GM18507 (cell line): ENCODE measurements at places on chromosomes 5 and 9.

DNA sequence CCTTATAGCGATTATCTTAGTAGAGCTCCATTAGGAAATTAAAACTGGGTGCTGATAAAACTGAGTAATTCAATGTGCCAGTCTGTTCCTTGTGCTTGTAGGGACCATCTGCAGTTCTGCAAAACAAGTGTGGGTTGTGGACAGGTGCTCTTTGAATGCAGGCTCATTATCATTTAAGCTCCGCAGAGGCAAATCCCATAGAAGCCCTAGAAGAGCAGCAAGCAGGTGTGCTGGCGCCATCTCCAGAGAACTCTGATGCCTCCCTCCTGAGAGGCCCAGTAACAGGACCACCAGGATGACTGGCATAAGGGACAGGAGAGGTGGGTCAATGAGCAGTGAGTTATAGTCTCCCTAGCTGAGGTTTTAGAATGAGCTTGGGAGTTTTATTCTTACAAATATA is 1342.4 kb upstream of the DMAC1 start:
- no peak for DNase-seq

- no peak for DNase-seq
Measured at GRCh38 chr5:101929628-101930027, 366.5 kb downstream of the SLCO4C1 start.

DNA sequence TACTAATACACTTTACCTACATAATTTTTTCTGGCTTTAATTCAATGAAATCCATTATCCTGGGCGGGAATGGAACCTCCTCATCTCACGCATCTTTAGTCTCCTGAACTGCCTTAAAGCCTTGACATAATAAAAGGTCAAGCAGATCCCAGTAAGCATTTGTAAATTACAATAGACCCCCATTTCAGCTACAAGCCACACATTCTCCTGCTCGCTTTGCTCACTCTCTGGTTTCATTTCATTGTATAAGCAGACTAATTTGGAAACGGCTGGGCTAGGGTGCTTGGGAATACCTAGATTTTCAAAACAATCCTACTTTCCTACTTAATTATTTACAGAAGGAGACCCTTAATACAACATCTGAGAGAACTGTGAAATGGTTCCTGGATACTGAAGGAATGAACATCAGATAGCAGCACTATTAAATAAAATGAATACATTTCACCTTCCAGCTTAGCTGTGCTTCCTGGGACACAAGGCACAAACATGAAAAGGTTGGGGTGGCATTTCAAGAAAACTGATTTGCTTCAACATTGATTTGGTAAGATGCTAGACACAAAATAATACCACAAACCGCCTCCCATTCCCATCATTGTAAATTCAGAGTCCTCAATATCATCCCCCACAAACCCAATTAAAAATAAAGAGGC is 1.5 kb downstream of the JAKMIP2 start:
- no peak for DNase-seq

DNA sequence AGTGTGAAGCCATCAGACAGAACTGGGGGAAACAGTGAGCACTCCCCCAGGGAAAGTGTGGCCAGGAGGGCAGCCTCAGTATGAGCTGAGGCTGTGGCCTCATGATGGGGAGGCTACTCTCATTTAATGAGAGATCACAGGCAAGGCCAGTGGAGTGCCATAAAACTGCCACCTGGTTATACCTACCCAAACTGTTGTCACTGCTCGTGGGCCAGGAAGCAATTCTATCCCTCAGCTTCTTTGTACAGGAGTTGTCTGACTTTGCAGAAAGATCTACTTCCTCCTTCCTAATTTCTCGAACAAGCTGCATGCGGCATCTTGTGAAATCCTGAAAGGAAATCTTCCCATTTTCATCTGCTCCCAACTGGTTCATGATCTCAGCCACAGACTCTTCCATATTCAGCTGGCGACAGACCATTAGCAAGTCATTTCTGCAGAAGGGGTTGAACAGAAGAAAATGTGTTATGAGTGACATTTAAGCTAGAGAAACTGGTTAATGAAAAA is 50.0 kb downstream of the TSSK1B start:
- DNase-seq, result no peak

- DNase-seq, result no peak
Measured at GRCh38 chr9:27065288-27065687, 43.7 kb upstream of the TEK start.

- DNase-seq, result no peak
Measured at GRCh38 chr9:91978740-91979414, 28.8 kb upstream of the ROR2 start.

DNA sequence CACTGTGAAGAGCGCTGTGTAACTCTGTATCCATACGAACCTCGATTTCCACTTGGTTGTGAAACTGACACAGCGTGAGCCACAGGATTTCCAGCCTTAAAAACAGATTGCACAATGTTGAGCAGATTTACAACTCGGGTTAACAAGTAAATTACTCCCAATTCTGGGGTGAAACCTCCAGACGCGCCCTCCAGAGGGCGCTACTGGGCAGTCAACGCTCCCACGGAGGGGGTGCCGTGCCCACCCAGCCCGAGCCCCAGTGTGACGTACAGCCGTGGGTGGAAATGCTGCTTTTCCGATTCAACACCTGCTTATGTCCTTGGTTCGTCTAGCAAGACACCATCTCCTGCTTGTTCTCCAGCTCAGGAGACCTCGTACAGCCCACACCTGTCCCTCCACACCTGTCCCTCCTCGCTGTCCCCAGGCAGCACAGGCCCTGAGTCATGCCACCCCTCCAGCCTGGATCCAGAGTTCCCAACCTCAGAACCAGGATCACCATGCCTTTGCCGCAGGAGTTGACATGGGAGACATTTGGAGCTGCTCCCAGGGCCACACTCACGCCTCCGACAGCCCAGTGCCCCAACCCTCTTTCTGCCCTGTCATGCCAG is 34.4 kb upstream of the SLC6A3 start:
- no peak for DNase-seq

- no peak for DNase-seq
Measured at GRCh38 chr5:8396756-8397155, 527.8 kb downstream of the MTRR start.

DNA sequence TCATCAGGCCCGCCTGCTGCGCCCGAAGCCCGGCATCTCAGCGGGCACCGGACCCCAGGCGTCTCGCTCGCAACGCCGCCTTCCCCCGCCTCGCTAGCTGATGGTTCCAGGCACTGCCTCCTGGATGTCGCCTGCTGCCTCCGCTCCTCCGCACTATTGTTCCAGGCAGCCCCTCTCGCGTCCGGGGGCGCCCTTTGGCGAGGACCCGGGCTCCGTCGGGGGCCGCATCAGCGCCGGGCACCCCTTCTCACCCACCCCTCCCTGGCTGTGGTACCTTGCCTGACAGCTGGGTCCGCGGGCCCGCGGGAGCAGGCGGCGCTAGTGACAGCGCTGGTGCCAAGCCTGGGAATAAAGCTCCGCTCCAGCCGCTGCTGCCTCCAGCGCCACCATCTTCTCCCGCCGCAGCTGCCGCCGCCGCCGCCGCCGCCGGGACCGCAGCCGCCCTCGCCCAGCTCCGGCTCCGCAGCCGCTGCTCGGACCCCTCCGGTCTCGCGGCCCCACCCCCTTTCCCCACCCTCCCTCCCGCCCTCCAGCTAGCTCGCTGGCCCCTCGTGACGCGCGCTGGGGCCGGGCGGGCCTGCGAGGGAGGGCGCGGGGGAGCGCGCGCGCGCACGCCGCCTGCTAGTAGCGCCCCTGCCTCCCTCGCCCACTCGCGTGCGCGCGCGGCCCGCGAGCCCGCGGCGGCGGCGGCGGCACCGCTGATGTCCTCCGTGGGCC is at the start of gene APBA1:
Gene APBA1, minus strand, starts transcription at position 493 of the 717 bp plus-strand sequence.
- DNase-seq, result no peak

DNA sequence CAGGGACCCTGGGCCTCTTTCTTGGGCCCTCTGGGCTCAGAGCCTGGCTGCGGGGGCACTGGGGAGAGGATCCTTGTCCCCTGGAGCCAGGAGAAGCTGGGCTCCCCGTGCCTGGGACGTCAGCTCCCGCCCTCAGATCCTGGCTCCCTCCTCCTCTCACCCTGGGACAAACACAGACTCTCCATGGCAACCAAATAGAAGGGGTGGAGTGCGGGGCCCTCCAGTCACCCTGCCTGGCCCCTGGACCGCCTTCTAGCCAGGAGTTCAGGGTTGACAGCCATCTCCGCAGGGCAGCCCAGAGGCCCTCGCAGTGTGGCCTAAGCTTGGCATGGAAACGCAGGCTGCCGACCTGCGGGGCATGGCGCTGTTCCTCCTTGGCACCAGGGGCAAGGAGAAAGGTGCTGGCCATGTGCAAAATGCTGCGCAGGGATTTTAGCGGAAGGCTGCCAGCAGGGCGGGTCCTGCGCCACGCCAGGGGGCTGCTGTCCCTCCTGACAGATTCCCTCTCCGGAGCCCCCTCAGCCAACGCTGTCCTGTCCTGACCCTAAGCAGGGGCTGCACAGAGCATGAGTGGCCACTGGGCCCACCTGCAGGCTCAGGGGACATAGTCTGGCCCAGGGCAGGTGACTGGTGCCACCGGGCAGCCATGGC is 1.0 kb downstream of the ZDHHC11 start:
- DNase-seq, result no peak

- DNase-seq, result no peak
Measured at GRCh38 chr9:70852711-70853240, 268.6 kb downstream of the TRPM3 start.
